ENCODE measurements at places on chromosomes 3 and 15. TPM values are rescaled to one million over a fixed set of nuclear protein-coding genes. Genes with fewer than 3 reads are reported as not detected.

PRR20G gene
- not detected for total RNA-seq

- no peak for DNase-seq
Observed at GRCh38 chr3:37255990-37256308, 81.6 kb upstream of the LRRFIP2 start.

DNA sequence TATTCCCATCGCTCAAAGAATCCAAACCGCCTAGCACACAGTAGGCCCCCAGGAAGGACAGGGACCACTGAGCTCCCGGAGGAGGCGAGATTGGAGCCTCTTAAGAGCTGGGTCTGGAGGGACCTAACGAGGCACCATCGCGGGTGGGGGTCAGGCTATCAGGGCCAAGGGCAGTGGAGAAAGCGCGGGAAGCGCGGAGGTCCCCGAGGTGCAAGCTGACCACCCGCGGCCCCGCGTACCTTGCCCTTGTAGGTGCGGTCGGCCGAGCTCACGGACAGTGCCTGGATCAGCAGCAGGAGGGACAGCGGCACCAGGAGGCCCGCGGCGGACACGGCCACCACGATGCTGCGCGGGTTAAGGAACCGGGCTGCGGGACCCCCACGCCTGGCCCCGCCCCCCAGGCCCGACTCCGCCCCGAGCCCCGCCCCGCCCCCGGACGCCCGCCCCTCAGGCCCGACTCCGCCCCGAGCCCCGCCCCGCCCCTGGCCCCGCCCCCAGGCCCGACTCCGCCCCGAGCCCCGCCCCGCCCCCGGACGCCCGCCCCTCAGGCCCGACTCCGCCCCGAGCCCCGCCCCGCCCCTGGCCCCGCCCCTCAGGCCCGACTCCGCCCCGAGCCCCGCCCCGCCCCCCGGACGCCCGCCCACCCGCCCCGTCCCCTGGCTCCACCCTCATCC is 3.9 kb downstream of the ZDHHC19 start:
- DNase-seq, result no peak

GRCh38 chr15:58167095-58167691 is 29.0 kb downstream of the AQP9 start:
- no peak for DNase-seq

- no peak for DNase-seq
Observed at GRCh38 chr3:51987568-51987967, 4.2 kb downstream of the ACY1 start.

DNA sequence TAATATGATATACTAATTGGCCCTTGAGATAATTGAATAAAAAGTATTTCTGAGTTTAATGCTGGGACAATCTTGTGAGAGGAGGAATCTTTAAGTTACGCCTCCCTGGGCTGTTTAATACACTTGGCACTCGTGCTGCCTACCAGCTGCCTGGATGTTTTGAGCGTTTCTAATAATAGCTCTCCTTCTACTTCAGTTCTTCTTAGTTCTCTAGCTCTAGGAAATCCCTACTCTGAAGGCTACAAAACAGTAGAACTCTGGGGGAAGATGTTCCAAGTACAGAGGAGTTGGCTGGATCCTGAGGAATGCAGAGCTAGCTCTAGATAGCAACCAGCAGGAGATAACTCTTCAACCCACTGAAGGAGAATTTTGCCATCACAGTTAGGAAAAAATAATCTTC is 3.5 kb downstream of the NAALADL2 start:
- no peak for DNase-seq

DNA sequence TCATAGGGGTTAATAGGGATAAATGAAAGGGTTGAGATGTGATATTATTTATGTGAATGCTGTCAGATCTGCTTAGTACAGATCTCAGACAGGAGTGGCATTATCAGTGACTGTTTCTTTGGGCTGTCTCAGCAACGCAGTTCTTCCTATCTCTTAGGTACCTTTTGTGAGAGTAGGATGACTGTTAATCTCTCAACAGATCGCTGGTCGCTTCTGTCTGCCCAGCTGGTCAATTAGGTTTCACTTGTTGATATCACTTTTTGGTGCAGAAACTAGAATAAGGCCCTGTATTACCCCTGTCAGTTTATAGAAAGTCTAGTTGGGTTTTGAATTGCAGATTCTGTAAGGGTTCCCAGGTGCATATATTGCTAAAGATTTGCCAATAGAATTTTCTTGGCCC is 16.5 kb downstream of the DIS3L start:
- no peak for DNase-seq

- no peak for DNase-seq
Observed at GRCh38 chr3:151350656-151351055, 21.3 kb upstream of the P2RY13 start.

MKRN2 gene
- 37.7 TPM for total RNA-seq

CAV3 gene
- not detected for total RNA-seq

LIPH gene
- total RNA-seq, result under 0.01 TPM

MOBP gene
- total RNA-seq, result not detected

PCSK6 gene
- total RNA-seq, result 1.0 TPM

DNA sequence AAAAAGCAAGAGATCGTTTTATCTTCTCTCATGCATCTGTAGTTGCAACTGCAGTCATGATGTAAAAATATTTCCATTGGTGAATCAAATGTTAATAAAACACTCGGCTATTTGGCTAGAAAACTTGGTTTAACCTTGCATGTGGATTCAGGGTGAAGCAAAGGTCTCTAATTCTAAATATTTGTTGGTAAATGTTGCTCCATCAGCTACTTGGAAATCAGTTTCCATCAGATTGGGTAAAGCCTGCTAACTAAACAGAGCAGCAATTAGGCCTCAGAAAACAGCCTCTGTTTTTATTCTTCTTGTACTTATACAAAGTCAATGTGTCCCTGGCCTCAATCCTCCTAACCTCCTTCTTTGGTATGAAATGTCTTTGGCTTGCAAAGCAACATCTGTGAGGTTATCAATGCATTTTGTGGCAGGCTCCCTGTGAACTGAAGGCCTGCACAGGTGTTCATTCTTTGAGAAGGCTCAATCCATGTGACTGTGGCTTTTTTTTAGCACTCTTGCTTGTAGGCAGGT is 312.3 kb downstream of the WDR72 start:
- no peak for DNase-seq
